ENCODE measurements at places on chromosomes 7 and 10. TPM values are rescaled to one million over a fixed set of nuclear protein-coding genes. Genes with fewer than 3 reads are reported as not detected.

OR2A5 gene
- not detected for total RNA-seq

SOSTDC1 gene
- not detected for total RNA-seq

TFEC gene
- 1.0 TPM for total RNA-seq

TLX1 gene
- not detected for total RNA-seq

NPC1L1 gene
- total RNA-seq = not detected

CDK1 gene
- 118 TPM for total RNA-seq

EIF5AL1 gene
- 0.20 TPM for total RNA-seq

Measured in T-helper 2 cell treated with Interferon-gamma antibody and Interleukin-4, amounts not matched to agents 100 ng/mL and 5 ng/mL, for 36 hours (primary cell).